Naive B cell (primary cell): ENCODE measurements at places on chromosomes 1 and 21.
A peak's percentile ranks its signal among the peaks of the same experiment; 100 is the strongest.

- DNase-seq: no peak
Observed at GRCh38 chr1:225396357-225396756, 31.5 kb downstream of the LBR start.

GRCh38 chr1:65055747-65056146 is 89.4 kb upstream of the JAK1 start:
- DNase-seq: no peak

GRCh38 chr1:63135174-63135512 is 187.2 kb upstream of the FOXD3 start:
- DNase-seq: no peak

- no peak for DNase-seq
Observed at GRCh38 chr1:201890223-201890622, 1.5 kb downstream of the SHISA4 start.

GRCh38 chr1:172946814-172947507 is 103.8 kb downstream of the TNFSF18 start:
- no peak for DNase-seq

GRCh38 chr1:218570456-218570855 is 225.3 kb downstream of the TGFB2 start:
- no peak for DNase-seq

- DNase-seq: no peak
Observed at GRCh38 chr1:182889997-182890396, 50.9 kb downstream of the DHX9 start.

- no peak for DNase-seq
Observed at GRCh38 chr1:64508629-64509028, 38.7 kb downstream of the CACHD1 start.

GRCh38 chr1:180081474-180081873 is 73.2 kb upstream of the QSOX1 start:
- DNase-seq: no peak

DNA sequence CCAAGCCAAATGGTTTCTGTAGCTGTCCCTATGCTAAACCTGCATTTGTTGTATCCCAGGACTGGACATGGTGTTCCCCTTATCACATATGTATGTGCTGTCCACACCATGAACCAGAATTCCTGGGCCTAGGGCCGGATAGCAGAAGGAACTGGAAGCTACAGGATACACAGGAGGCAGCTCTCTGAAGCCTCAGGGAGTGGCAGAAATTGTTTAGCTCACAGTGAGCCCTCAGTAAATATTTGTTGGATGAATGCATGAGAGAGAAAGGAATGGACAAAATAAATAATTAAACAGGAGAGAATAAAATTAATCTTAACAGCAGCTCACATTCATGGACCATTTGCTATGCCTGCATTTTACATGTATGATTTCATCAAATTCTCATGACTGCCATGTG is 2.1 kb downstream of the NIPAL3 start:
- no peak for DNase-seq

- DNase-seq: no peak
Observed at GRCh38 chr1:64875606-64876005, 90.7 kb downstream of the JAK1 start.

DNA sequence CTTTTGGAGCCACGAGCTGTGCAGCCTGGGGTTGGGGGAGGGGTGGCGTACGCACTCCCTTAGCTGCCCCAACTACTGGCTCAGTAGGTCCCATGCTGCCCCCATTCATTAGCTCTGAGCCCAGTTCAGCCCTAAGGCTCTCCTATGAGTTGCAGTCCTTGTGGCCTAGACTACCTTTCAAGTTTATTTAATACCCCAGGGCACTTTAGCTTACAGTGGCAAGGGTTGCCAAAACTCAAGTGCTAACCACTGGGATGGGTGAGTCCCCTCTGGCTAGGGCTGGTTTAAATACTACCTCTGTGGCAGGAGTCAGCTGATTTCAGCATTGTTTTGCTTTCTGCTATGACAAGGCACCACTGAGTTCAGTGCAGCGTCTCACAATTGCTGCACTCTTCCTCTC is 118.2 kb downstream of the ODF2L start:
- no peak for DNase-seq

DNA sequence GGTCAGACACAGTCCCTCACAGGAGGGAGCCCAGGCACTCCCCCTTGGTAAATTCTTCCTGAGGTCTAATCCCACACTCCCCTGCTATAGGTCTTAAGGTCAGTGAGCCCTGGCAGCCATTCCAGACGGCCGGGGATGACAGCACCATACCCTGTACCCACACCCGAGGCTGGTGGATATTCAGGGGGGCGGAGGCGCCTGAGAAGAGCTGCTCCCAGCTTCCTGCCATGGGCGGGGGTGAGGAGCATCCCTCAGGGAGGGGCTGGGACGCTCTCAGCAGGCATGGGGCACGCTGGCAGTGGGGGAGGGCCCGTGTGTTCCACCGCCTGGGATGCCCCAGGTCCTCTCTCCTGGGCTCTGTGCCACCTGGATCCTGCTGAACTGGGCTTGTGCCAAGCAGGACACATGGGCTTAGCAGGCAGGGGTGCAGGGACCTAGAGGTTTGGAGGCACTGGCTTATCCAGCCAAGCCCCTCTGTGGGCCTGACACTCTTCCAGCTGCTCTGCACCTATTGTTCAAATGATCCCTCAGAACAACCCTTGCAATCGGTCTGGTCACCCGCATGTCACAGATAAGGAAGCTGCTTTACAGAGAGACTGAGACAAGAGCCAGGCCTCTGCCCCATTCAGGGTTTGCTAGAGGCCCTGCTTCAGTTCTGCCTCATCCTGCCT is 5.7 kb upstream of the ADGRB2 start:
- no peak for DNase-seq

GRCh38 chr1:203714446-203714845 is 50.5 kb upstream of the LAX1 start:
- DNase-seq: no peak

DNA sequence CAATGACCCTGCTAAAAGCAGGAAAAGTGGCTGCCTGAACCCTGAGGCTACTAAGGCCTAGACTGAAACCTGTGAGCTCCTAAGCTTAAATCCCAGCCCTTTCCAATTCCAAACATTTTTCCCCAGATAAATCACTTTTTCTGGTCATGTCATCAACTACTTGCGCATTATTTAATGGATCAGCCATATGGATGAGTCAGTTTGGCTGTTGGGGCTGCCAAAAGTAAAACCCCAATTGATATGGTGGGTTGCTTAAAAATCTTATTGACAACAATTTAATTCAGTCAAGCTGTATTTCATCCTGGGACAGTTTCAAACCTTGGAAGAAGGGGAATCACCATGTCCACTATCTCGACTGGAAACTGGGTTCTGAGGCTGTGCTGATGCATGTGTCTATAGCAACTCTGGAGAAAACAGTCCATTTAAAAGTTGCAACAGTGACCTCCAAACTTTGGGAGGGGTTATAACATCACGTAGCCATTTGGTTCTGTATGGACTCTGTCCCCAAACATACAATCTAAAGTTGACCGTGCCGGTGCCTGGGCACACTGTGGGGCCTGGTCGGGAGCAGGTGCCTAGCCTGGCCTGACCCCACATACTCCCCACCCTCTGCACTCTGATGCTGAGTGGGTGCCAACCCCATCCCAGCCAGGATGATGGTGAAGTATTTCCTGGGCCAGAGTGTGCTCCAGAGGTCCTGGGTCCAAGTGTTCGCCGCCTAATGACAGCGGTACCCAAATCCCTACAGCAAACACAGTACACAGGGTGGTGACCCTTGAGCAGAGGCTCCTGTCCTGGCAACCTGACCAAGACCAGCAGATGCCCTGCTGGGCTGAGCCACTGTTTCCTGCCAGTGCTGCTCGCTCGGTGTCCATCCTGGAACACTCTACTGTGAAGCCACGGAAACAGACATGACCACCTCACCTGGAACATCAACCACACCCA is 46.5 kb upstream of the LRRC52 start:
- DNase-seq: no peak

DNA sequence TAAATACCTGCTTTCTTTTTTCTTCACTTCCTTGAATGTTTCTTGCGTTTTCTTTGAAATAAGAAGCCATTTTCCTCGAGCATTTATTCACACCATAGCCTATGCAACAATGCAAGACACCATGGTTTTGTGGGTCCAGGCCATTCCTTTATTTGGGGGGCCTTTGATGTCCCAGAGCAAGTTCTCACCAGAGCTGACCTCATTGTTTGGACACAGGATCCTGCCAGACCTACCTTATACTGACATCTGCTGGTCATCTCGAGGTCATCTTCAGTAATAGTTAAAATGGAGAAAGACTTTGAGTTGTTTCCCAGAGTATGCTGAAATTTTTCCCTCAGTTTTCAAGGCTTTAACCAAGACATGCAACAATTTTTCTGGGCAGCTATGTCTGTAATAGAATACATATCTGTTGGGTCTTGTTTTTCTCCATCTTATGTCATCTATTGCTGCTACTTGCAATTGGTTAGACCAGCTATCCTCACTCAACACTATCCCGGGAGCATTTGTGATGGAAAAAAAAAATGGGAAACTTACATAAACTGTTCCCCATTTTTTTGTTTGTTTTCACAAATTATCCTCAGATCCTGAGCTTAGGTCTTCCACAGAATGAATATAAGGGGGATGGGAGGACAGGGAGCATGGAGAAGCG is 34.0 kb upstream of the BACE2 start:
- DNase-seq: no peak

DNA sequence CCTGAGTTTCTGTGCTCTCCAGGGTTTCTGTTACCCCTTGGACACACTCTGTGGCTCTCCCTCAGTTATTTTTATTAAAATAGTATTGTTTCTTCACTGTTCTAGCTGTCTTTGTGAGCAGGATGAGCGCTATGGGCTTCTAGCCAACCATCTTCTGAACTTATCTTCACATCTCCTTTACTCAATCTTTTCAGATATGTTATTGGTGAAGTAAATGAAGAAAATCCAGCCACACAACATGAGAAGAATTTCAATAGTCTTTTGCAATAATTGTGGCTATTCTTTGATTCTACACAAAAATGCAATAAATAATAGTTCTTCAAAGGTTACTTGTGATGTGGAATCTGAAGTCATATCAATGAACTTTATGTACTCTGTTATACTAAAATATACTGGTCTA is 80.3 kb upstream of the CAMK1G start:
- no peak for DNase-seq

GRCh38 chr1:159752135-159752580 is 28.6 kb upstream of the DUSP23 start:
- no peak for DNase-seq

DNA sequence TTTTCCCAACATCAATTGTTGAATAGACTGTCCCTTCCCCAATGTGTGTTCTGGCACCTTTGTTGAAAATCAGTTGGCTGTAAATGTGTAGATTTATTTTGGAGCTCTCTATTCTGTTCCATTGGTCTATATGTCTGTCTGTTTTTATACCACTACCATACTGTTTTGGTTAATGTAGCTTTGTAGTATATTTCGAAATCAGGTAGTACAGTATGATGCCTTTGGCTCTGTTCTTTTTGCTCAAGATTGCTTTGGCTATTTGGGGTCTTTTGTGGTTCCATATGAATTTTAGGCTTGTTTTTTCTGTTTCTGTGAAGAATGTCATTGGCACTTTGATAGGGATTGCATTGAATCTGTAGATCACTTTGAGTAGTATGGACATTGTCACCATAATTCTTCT is 8.1 kb downstream of the ACOT11 start:
- no peak for DNase-seq

DNA sequence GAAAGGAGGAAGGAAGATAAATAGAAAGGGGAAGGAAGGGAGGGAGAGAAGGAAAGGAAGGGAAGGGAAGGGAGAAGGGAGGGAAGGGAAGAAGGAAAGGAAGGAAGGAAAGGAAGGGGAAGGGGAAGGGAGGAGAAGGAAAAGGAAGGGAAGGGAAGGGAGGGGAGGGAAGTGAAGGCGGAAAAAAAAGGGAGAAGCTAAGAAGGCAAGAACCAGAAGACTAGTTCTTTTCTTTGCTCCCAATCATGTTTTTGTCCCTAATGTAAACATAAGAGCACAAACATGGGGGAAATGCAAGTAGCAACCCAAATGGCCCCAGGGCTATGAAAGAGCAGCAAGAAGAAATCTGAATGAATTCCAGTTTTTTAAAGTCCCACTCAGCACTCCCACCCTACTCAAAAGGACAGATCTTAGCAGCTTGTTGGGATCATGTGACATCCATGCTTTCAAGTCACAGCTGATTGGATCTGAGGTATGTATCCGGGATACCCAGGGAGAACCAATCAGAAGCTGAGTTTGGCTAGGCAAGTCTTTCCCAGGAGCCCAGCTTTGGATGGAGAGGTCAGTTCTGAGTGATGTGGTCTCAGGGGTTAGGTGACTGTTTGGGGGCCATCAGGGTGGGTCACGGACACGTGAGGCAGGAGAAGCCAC is 24.2 kb upstream of the FHAD1 start:
- no peak for DNase-seq

DNA sequence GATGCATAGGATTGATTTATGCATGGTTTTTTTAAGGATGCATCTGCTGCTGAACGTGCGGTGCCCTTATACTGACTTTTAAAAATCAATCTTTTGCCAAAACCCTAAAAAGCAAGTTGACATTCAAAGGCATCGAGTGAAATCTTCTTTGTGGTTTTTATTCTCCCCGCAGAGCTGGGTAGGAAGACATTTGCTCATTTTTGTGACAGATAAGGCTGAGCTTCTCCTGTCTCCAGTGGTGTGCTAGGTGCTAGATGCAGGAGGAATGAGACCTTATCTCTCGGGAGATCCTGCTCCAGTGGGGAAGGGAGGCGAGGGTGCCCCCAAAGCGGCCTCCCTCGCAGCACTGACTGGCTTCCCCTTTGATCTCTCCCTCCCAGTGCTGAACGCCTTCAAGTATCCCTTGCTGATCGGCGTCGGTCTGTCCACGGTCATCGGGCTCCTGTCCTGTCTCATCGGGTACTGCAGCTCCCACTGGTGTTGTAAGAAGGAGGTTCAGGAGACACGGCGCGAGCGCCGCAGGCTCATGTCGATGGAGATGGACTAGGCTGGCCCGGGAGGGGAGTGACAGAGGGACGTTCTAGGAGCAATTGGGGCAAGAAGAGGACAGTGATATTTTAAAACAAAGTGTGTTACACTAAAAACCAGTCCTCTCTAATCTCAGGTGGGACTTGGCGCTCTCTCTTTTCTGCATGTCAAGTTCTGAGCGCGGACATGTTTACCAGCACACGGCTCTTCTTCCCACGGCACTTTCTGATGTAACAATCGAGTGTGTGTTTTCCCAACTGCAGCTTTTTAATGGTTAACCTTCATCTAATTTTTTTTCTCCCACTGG is 14.9 kb upstream of the CD101 start:
- no peak for DNase-seq

DNA sequence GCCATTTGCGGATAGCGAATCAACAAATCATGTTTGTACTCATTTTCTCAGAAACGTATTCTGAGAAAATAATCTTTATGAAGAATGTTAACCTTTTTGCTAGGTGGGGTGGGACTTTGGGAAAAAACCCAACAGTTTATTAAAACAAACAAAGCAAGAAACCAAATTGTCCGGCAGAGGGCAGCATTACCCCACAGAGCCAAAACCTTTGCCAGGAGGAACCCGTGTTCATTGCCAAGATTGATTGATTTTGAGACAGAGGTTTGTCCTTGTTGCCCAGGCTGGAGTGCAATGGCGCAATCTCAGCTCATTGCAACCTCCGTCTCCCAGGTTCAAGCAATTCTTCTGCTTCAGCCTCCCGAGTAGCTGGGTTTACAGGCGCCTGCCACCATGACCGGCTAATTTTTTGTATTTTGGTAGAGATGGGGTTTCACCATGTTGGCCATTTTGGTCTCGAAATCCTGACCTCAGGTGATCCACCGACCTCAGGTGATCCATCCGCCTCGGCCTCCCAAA is 70.8 kb upstream of the RHOU start:
- DNase-seq: peak; percentile 59
